ENCODE measurements at places on chromosomes 12 and 14. TPM values are rescaled to one million over a fixed set of nuclear protein-coding genes. Genes with fewer than 3 reads are reported as not detected.
A peak's percentile ranks its signal among the peaks of the same experiment; 100 is the strongest.

Gene CD163
- under 0.01 TPM for total RNA-seq

Gene NEUROD4
- total RNA-seq = not detected

Gene KLHDC1
- 3.8 TPM for total RNA-seq

Gene LRRC43
- 0.44 TPM for total RNA-seq

Gene KCNH3
- total RNA-seq = not detected

GRCh38 chr12:127008755-127009403 is 1258.1 kb upstream of the TMEM132C start:
- no peak for DNase-seq

DNA sequence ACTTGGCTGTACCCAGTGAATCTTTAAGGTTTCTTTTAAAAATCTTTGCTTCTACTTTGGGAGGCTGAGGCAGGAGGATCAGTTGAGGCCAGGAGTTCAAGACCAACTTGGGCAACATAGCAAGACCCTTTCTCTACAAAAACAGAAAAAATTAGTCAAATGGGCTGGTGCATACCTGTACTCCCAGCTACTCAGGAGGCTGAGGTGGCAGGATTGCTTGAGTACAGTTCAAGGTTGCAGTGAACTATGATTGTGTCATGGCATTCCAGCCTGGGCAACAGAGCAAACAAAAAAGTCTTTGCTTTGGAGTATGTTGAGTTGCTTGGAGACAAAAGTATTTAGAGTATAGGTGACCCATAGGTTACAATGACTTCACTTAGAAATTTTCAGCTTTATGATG is 6.2 kb upstream of the DDX55 start:
- no peak for DNase-seq

DNA sequence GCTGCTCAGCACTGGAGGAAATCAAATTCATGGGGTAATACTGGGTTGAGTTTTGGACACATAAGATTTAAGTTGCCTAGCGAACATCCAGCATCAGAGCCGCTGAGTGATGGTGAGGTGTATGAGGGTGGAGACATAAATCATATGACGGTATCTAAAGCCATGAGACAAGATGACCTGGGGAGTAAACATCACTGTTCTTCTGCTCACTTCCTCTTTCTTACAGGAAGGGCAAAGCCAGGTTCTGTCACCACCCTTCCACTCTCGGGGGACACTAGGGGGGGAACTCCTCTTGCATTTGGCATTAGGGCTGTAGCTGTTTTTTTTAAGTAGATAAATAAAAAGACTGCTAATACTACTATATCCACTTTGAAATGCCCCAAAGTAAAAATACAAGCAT is 24.0 kb downstream of the PRDM4 start:
- no peak for DNase-seq

- no peak for DNase-seq
Observed at GRCh38 chr14:36663404-36664321, 2.0 kb downstream of the PAX9 start.

GRCh38 chr12:28172434-28173030 is 17.7 kb upstream of the CCDC91 start:
- DNase-seq = peak; percentile 83

- no peak for DNase-seq
Observed at GRCh38 chr14:70558356-70558755, 23.6 kb upstream of the ADAM20 start.

DNA sequence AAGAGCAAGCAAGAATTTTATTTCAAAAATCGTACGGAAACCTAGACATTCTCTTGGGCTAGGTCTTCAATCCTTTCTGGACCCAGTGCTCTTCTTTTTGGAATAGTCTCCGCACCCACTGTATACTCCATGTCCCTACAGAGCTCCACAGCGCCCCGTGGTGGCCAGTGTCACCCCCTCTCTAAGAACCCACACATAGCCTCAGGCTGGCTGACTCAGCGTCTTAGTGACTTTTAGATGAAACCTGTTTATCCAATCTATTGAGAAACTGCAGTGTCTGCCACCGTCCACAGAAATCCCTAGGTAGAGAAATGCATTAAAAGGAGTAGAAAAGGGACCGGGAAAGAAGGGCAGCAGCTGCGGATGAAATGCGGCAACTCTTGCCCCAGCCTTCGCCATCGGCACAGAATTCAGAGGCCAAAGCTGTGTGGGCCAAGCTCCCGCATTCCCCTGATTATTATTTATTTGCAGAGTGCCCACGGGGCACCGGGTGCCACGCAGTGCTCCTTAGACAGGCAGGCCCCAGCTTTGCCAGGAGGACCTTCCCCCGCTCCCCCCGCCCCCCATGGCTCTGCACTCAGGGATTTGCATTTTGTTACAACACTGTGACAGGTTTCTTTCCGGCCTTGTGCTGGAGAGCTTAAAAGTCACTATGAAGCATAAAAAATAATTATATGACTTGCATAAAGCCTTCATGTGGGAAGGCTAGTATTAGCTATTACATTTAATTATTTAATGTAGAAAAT is 170.1 kb upstream of the FKBP4 start:
- no peak for DNase-seq
